ENCODE measurements at places on chromosomes 1 and 21.

DNA sequence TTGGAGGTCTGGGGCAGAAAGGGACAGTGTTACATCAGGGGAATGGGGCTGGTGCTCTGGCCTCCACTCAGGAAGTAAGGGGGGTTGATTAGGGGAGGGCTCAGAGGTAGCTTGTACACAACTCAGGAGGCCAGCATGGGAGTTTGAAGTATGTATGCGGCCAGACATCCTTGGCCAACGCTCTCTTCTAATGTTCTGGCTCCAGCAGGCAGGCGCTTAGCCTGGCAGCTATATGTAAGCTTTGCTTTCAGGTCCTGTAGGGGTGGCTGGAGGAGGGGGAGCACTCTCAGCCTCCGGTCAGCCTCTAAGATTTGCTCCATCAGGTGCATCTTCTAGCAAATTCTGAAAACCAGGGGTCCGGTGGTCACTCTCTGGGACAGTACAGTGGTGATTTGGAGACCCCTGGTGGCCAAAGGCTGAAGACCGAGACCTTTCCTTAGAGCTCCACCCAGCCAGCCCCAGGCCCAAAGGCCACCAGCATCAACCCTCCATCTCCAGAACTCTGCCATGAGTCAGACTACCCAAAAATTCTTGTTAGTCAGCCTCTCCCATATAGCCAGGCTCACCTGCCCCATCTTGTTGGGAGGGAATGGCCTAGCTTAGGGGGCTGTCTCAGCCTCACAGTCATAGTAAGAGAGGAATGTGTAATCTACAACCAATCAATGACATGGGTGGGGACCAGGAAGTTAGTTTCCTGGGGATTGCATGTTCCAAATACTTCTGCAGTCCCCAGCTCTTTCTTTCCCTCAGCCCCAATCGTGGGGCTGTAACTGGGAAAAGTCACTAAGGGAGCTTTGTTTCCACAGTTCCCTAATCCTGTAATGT, 9.7 kb upstream of the COL8A2 start:
- DNase-seq: no peak

DNA sequence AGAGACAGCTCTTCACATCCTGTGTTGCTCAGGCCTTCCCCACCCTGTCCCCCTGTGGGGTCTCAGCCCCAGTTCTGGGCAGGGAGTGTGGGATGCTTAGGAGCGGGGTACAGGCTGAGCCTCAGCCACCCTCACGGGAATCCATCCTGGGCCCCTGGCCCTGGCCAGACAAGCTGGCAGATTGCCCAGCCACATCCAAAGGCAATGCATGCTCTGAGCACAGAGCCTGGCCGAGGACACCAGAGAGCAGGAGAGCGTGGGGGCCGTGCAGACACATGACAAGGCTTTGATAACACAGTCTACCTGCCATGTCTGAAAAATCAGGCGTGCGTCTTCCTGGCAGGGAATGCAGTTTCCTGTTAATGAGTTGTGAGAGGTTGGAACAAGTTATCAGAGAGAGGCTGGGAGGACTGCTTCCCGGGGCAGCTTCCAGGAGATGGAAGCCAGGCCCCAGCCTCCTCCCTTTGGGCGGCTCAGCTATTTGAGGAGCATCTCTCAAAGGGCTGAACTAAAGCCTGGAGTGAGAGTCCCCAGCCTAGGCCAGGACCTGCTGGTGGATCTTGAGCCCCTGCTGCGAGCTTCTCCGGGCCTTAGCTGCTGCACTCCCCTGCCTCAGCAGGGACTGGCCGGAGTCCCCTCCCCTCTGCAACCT, 72.2 kb upstream of the SELENON start:
- peak; percentile 60 for DNase-seq

DNA sequence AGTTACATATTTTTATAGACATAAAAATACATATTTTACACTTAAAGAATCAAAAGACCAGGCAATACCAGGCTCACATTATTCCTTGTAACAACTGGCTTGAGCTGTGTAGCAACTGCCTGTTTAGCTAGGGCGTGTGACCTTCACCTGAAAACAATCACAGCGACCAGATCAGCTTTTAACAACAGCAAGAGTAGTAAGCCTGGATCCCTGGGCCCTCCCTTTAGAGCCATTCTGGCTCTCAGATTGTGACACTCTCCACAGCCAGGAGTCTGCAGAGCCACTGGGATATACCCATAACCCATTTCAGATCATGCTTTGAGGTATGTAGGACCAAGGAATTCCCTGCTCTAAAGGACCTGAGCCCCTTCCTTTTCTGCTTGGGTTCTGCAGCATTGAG, 29.4 kb upstream of the GNG4 start:
- no peak for DNase-seq

- DNase-seq: no peak
Observed at GRCh38 chr1:153651771-153652170, 6.7 kb upstream of the SNAPIN start.

GRCh38 chr21:25878344-25878743, 143.6 kb downstream of the GABPA start:
- no peak for DNase-seq

DNA sequence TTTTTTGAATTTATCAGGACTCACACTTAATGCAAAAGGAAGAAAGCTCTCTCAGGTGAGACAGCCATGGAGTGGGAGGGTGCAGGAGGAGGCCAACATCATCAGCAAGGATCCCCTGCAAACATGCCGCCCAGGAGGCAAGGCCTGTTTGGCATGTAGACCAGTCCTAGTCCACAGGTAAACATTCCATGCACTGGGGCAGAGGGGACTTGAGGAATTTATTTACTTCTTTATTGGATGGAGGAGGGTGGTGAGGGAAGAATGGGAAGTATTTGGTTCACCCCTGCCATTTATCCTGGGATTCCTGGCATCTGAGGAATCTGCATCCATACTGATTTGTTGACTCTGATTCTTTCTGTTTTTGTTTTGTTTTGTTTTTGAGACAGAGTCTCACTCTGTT, 1.5 kb upstream of the UQCRHL start:
- no peak for DNase-seq

GRCh38 chr21:39097981-39098380, 85.3 kb downstream of the PSMG1 start:
- no peak for DNase-seq

DNA sequence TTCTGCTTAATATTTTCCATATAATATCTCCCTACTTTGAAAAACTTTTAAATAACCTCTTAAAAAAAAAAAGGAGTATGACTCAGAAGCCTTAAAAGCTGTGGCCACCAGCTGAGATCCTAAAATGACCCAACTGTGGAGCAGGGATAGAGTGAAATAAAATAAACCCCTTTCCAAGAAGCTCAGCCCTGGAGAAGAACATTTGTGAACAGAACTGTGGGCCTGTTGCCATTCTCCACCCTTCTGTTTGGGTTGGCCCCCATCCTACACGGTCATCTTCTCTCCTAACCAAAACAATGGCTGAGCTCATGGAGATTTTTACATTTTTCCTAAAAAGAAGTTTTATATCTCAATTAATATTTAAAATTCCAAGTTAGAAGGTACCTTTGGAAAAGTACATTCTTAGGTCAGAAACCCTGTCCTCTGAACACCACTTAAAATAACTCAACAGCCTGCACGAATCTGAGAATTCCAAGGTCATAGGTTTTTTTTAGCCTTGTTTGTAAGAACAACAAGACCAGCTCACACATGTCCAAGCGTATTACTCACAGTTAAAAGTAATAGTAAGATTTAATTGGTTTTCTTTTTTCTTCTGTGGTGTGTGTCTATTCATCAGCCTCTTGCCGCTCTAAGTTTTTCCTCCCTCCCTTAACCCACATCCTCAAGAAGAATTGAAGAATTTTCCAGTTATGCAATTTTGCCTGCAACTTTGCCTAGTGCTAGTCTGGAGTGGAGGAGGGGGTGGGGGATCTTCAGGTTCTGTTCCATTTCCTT, 107.7 kb upstream of the ERRFI1 start:
- no peak for DNase-seq

DNA sequence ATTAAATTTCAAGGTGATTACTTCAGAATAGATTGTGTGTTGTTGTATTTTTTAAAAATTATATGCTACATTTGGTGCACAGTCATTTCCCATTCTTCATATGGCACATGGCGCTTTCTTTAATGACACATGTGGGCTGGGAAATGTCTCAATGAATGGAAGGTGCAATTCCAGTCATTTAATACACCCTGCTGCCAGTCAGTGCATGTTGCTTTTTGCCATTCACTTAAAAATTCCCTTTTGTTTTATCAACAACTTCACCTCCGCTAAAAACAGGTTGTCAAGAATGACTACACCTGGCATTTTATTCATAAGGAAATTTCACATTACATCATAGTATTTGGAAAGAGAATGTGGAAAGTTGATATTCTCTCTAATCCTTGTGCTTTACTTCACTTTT, 716.4 kb upstream of the ADAMTS5 start:
- no peak for DNase-seq

- DNase-seq: no peak
Observed at GRCh38 chr1:31767225-31767624, 3.1 kb upstream of the ADGRB2 start.

DNA sequence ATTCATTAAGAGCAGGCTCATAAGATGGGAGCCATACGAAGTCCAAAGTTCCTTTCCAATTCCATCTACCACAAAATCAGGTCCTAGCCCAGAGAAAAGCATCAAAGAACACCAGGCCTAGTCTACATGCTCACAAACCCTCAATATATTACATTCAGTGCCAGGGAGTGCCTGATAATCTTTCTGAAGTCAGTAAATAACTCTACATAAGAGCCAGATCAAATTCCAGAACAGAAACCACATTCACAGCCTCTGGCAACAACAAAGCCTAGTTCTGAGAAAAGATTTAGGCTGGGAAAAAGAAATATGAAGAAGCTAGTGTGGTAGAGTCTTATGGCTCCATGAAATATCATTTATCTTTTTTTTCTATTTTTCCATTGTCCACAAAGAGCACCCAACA, 40.5 kb upstream of the RBBP5 start:
- DNase-seq: no peak

GRCh38 chr1:6560267-6560666, 5.2 kb downstream of the TAS1R1 start:
- no peak for DNase-seq

GRCh38 chr1:115815694-115816093, 25.2 kb downstream of the NHLH2 start:
- no peak for DNase-seq

- no peak for DNase-seq
Observed at GRCh38 chr1:186149591-186149990, 225.5 kb downstream of the TPR start.

DNA sequence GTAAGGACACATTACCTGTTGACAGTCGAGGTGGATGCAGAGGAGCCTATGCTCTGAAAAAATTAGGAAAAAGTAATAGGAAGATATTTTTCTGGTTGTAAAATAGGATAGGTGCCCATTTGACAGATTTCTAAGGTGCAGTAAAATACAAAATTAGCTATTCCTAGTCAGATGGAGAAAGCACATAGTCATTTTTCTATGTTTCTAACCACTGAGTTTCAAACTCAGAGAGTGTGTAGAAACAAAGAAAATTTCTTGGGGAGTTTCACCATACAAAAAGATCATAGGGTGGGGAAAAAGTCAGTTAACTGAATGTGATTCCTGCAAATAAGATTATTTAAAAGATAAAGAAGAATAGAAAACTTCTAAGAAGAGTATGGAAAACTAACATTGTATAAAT, 666.9 kb downstream of the KCNT2 start:
- DNase-seq: no peak

DNA sequence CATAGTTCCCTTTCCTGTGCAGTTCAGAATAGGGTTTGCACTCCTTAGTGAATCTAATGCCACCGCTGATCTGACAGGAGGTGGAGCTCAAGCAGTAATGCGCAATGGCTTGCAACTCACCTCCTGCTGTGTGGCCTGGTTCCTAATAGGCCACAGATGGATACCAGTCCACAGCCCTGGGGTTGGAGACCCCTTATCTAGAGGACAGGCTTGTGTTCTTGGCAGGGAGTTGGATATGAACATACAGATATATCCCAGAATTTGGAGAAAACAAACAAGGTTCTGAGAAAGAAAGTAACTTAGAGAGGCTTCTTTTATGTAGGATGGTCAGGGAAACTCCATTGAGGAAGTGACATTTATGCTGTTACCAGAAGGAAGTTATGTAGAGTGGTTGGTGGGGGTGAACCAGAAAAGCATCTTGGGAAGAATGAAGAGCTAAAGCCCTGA, 5.1 kb upstream of the PTPRC start:
- no peak for DNase-seq

GRCh38 chr1:236108027-236108648, 34.2 kb upstream of the GPR137B start:
- no peak for DNase-seq

DNA sequence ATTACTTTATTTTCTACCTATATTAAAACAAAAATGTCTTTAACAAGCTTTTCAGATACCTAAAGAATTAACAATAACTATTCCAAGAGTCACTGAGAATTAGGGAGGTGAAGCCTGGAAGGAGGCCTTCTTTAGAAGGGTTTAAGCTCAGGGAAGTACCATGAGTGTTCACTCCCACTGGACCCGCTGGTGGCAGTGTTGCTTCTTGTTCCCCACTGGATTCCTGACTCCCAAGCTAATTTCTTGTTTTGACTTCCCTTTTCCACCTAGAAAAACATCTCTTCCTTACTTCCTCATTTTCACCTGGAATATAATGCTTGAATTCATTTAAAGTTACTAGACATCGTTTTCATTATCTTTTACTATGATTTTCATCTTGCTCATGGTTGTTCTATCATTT, 264.2 kb downstream of the HMCN1 start:
- no peak for DNase-seq

- no peak for DNase-seq
Observed at GRCh38 chr1:17617787-17618557, 78.5 kb downstream of the ARHGEF10L start.

DNA sequence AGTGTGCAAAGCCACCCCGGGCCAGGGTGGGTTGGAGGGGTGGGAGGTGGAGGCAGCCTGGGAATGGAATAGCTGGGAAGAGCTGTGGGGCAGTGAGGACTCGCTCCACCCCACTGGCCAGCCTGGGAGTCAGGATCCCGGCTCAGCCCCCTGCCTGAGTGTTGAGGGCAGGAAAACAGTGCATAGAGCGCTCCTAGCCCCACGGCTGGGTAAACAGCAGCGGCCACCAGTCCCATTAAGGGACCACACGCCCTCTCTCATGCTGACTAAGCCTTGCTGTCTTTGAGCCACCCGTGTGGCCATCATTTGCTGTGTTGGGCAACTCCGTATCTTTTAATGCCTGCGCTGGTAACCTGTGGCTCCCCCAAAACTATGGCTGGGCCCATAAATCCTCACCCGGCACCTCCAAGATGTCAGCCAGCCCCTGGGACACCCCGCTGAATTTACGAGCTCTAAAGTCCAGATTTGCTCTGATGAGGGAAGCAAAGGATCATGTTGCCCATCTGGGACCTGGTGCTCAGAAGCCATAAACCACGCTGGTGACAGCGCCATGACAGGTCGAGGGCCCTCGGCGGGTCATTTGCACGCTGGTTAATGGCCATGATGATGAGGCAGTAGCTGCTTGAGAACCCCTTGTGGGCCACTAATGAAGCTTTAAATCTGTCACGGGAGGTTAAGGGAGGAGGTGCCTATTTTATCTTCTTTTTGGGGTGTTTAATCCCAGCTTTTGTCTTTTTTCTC, 34.9 kb downstream of the SYF2 start:
- DNase-seq: no peak

Data from right lung (tissue), 10 donors.